Stimulated activated CD4-positive, alpha-beta T cell treated with anti-CD3 and anti-CD28 coated beads, Interleukin-2, amount 100 ng/mL, for 48 hours (primary cell): ENCODE measurements at places on chromosomes 1 and 21.

- no peak for DNase-seq
These were observed 145.7 kb upstream of the BARHL2 start for GRCh38 chr1:90862782-90863181.

GRCh38 chr21:27277110-27277509 lies 310.2 kb upstream of the ADAMTS5 start:
- DNase-seq: no peak

- no peak for DNase-seq
These were observed 162.4 kb upstream of the BEND5 start for GRCh38 chr1:48939042-48939441.

- DNase-seq: no peak
These were observed 1786.6 kb downstream of the PLA2G4A start for GRCh38 chr1:188615321-188615720.

- DNase-seq: peak; percentile 0
These were observed 292.7 kb downstream of the TPR start for GRCh38 chr1:186082235-186082937.

- DNase-seq: no peak
These were observed 89.3 kb downstream of the VAV3 start for GRCh38 chr1:107875689-107876088.

DNA sequence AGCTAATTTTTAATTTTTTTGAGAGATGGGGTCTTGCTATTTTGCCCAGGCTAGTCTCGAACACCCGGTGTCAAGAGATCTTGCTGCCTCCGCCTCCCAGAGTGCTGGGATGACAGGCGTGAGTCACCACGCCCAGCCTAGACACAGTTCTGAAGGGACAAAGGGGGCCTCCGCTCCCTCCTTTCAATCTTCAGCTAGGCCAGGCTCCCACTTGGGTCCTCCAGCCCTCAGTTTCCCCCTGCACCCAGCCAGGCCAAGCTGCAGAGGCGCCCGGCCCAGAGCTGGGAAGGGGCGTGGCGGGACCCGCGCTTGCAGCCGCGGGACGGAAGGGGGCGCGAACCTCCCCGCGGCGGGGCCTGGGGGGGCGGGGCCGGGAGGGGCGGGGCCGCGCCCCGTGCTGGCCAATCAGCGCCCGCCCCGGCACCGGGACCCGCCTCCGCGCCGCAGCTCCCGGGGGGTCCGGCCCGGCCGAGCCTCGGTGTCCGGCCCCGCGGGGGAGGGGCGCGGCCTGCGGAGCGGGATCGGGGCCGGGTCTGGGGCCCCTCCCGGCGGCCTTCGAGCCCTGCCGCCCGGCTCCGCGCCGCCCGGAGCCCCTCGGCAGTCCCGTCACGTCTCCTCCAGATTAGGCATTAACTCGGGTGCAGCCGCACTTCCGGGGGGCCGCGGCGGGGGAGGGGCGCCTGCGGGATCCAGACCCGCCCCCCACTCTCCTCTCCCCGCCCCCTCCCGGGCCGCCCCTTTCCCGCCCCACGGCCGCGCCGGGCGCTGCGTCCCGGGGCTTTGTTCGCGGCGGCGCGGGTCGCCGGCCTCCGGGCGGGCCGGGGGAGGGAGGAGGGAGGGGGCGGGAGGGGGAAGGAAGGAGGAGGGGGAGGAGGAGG lies 559 bp upstream of the AGRN start:
- DNase-seq: peak; percentile 74

- DNase-seq: no peak
These were observed 89.1 kb downstream of the SMYD3 start for GRCh38 chr1:246417813-246418564.
